ENCODE measurements at places on chromosomes 2 and 18. TPM values are rescaled to one million over a fixed set of nuclear protein-coding genes. Genes with fewer than 3 reads are reported as not detected.

The DUSP19 gene
- 9.7 TPM for total RNA-seq

The TMEM169 gene
- total RNA-seq, result 19.1 TPM

The SKA1 gene
- total RNA-seq, result 1.9 TPM

The TLX2 gene
- not detected for total RNA-seq

The RGPD5 gene
- 140 TPM for total RNA-seq

The IL36A gene
- not detected for total RNA-seq
